A549 treated with CpdA at 1 μM for 4 hours (cell line): ENCODE measurements at places on chromosomes 11 and 22. TPM values are rescaled to one million over a fixed set of nuclear protein-coding genes. Genes with fewer than 3 reads are reported as not detected.

SCGB2A2 gene
- not detected in 5 replicates for total RNA-seq

JHY gene
- 3.1 to 4.2 TPM (median 3.4 TPM) in 5 replicates for total RNA-seq

VSIG10L2 gene
- total RNA-seq = not detected in 5 replicates

FXYD2 gene
- total RNA-seq = 11.8 to 22.6 TPM (median 16.9 TPM) in 5 replicates
